ENCODE measurements at places on chromosomes 3 and 15.

DNA sequence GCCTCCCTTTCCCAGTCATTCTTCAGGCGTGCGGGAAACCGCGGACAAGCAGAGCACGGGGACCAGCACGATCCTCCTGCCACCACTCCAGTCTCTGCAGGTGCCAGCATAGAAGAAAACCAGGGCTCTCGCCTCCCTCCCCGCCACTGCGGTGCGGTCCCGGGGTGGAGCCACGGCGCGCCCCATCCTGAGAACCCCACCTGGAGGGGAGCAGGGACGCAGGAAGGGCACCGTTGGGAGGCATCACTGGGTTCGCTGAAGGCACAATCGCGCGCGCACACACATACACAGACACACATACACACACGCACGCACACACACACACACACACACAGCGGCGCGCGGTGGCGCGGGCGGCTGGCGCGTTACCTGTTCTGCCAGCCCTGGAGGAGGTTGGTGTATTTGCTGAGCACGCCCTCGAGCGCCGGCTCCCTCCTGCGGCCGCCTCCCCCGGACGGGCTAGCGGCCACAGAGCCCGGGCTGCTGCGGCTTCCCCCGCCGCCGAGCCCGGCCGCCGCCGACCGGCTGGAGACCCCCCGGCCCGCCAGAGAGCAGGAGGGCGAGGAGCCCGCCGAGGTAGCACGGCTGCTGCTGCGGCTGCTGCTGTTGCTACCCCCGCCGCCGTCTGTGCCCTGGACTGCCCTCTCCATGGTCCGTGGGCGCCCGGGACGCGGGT, 394 bp downstream of the OSBPL10 start:
- DNase-seq = peak; percentile 15

- DNase-seq = no peak
These were observed 19.4 kb upstream of the EDEM1 start for GRCh38 chr3:5168110-5168509.

GRCh38 chr3:137992592-137992991, 17.4 kb upstream of the CLDN18 start:
- no peak for DNase-seq

DNA sequence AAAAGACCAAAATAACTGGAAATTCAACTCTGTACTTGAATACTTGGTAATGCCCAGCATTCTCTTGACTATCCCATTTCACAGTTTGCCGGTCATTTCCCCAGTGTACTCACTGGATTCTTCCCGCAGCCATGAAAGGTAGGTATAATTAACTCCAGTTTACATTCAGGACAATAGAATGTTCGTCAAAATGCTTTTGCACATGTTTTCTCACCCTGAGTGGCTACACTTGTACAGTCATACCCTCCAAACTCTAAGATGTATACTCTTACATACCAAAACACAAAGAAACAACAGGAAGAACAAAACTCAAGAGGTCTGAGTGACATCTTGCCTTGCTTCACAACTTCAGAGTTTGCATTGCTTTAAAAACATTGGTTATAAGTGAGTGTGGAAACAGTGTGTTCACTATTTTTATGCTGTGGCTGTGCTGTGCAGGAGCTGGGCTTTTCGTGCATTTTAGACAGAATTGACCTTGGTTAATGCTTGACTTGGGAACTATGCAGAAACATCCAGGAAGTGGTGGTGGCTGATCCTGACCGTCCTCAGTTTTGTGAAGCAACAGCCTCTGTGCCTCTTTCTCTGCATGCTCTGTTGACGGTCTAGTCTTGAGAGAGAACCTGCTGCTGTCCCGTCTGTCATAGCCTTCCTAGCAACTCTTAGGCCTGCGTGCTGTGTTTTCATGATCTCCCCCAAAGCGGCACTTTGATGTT, 90.5 kb downstream of the IGF1R start:
- DNase-seq = no peak

DNA sequence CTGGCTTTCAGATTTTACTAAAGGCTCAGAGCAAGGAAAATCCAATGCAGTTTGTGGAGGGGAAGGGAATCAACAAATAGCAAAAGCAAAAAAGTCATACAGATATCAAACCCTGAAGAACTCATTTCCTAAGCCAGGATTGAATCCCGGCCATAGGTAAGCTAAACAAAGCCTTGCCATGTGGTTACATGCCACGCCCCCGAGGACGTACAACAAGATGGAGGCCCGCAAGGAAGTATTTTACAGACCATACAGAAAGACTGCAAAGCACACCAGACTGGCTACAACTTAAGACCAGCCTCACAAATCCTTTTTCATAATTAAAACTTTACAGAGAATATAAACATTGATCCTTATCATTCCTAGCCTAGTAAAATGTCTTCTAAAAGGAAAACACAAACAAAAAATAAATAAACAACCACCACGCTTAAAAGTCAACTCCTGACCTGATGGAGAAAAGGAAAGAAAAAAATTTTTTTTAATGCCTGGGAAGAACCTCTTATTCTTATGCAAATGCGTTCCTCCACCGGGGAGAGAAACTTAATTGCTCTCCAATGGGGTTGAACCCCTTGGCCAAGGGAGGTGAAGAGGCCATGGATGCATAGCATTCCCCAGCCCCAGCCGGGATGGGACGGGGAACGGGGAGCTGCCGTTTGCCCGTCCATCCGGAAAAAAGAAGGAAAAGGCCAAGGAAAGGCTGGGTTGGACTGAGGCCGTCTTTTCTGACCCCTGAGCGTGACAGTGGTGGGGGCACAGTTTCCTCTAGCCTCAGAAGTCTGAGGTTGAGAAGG, 39.3 kb downstream of the IL1RAP start:
- no peak for DNase-seq

DNA sequence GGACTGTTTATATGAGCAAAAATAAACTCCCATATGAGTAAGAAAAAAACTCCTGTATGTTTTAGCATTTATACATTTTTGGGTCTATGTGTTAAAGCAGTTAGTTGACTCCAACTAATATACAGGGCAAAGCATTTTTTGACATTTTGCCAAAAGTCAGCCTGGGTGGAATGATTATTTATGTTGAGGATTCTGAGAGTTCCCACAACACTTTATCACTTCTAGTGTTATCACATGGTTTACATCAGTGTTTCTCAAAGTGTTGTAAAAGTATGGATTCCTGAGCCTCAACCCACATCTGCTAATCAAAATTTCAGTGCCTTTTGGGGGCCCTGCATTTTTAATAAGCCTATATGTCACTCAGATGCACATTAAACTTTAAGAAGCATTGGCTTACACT, 337.3 kb upstream of the WNT5A start:
- DNase-seq = no peak

GRCh38 chr15:66078929-66079275, 174.6 kb downstream of the MEGF11 start:
- no peak for DNase-seq

GRCh38 chr15:94086341-94086740, 145.0 kb upstream of the MCTP2 start:
- DNase-seq = no peak

DNA sequence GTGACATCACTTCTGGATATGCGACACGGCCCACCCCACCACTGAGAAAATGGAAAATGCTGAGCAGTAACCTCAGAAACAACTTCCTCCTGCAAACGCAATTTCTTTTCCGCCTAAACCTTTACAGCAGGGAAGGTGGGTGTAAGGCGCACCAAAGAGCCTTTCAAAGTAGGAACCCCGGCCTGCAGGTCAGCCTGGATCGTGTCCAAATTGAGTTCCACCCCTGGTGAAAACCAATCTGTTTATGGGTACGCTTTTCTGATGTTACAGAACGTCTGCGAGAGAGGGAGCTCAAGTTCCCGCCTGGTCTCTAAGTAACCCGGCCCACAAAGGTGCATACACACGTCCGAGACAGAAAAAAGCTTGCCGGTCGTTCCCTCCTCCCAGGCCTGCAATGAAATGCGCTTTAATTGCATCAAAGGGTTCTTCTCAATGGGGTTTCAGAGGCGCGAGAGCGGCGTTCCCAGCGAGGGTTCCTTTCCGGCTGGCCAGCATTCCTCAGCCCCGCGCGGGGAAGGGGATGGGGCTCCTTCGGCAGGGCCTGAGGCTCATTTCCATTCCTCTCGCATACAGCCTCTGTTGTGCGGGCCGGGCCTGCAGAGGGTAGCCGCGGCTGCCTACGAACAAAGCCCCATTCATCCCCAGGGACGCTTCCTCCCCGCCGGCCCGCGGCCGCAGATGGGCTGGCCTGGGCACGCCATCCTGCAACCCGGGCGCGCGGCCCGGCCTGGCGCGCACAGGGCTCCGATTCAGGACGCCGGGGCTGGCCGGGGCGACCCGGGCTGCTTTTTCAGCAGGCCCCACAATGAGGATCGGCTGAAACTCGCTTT, 138.1 kb downstream of the TMCO5A start:
- DNase-seq = peak; percentile 30

- no peak for DNase-seq
These were observed 255.2 kb downstream of the PDCD6IP start for GRCh38 chr3:34053626-34054025.

DNA sequence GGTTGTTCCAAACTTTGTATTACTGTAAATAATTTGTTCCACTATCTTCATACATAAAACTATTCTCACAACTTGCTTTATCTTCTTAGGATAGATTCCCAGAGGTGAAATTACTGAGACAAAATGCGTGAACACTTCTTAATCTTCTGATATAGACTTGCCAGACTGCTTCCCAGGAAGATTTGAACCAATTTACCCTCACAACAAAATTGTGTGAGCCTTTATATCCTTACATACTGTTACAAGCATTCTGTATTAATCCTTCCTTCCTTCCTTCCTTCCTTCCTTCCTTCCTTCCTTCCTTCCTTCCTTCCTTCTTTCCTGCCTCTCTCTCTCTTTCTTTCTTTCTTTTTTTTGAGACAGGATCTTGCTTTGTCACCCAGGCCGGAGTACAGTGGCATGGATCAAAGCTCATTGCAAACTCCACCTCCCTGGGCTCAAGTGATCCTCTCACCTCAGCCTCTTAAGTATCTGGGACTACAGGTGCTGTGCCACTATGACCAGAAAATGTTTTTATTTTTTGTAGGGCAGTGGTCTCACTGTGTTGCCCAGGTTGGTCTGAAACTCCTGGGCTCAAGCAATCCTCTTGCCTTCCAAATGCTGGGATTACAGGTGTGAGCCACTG, 57.1 kb upstream of the SSR3 start:
- DNase-seq = no peak

DNA sequence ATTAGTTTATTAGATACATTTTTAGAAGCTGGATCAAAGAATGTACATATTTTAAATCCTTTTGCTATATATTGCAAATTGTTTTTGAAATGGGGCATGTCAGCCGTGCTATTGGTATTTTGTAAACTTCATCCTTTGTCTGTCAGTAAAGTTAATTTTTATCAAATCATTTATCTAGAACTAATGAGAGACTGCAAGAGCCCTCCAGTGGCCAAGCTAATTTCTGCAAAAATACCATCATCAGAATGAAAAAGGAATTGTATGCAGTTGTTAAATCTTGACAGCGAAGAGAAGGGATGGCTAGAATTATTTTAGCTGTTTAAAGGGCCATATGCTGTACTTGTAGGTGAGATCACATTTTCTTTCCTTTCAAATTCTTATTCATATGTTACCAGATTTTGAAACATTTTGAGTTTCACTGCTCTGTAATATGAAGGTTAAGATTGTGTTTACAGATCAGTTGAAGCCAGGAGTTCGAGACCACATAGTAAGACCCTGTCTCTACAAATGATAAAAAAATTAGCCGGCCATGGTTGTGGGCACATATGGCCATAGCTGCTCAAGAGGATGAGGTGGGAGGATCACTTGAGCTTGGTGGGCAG, 8.1 kb upstream of the CLDN11 start:
- DNase-seq = no peak

GRCh38 chr3:114967168-114967567, 179.9 kb downstream of the ZBTB20 start:
- DNase-seq = no peak

DNA sequence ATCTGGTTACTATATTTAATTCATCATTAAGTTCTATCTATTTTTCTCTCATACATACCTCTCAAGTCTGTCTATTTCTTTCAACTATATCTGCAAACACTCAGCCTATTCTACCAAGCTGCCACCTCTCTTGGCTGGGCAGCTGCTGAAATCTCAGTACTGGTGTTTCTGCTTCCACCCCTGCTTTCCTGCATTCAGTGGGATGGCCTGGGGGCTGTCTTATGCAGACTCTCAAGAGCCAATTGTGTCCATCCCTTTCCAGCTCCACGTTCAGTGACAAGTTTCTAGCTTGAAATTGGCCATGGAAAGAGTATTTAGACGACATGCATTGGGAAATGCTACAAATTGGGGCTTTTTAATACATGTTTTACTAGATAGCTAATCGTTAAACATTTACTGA, 378.4 kb upstream of the DPPA4 start:
- DNase-seq = no peak

GRCh38 chr15:29844290-29844903, 22.1 kb upstream of the TJP1 start:
- DNase-seq = no peak

DNA sequence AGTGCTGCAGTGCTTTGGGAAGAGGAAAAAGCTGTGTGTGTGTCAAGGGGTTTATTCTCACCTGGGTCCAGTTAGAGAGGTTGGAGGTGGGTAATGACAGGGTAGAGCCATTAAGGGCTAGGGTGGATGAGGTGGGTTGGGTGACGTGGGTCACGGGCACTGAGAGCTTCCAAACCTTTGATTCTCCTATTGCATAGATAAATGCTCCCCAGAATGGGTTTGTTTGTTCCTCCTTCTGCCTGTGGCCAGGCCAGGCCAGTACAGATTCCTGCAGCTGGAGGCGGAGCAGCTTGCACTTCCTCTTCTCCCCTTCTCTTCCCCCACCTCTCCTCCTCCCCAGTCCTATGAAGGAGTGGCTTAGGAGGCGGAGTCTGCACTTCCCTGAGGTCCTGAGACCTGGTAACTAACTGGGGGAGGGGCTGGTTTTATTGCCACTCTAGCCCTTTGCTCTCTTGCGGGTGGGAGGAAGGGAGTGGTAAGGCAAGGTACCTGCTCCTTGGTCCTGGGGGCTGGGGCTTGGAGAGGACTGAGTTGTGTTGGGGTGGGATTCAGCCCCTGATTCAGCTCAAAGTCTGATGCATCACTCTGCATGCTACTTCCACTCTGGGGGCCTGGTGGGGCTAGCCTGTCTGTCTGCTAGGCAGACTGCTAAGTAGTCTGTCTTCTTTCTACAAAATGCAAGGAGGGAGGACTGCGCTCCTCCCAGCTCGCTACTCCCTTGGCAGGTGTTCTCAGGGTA, 3.5 kb downstream of the SPINT1 start:
- peak; percentile 96 for DNase-seq

- DNase-seq = no peak
These were observed 110.6 kb upstream of the NANOGP8 start for GRCh38 chr15:35195649-35196048.

DNA sequence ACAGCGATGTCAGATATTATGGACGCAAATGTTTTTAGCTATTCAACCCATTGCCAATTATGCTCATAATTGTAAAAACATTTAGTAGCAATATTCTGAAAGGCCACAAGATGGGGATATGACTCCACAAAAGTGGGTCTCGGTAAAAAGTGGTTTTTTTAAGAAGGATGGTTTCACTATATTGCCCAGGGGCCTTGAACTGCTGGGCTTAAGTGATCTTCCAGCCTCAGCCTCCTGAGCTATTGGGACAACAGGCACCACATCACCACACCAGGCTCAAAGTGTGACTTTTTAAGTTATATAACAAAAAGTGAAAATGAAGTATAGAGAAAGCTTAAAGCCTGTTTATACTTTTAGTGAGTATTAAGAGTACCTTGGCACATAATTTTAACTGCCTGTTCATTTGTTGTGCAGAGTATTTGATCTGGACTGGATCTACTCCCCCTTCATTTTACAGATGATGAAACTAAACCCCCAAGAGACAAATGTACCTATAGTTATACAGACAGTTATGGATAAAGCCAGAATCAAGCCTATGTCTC, 9.4 kb downstream of the NAA50 start:
- DNase-seq = no peak
